ENCODE measurements at places on chromosomes 1 and 21.

DNA sequence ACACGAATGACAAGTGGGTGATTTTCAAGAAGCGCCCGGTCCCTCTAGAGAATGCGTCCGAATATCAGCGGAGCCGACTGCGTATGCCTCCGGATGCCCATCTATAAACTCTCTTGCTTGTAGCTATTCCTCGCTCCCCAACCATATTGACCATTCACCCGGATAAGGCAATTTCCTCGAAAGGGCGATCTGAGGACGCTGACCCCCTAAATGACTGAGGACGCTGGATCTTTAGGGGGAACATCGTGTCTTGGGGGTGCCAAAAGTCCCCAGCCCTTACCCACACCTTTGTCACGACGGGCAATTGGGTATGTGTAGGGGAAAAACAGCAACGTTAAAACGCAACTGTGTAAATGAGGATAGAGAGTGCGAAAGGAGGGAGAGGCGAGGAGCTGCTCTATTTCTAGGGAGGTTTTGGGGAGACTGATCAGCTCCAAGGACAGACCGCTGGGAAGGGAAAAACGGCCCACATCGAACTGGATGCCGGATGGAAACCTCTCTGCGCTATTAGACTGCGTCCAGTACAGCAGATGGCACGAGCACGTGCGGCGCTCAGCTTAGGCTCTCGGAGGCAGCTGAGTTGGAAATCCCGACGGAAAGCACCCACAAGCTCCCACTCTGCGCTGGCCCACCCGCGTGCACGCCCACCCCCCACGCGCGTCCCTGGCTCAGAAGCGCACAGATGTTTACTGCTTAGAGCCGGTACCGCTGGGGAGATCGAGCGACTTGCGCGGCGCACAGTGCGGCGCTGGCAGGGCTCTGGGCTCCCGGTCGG lies 2.9 kb upstream of the PRRX1 start:
- H3K4me1 ChIP-seq = peaks cover 12% of the 10 kb centered on the region
- peak overlapping the region; percentile 74 for H3K4me3 ChIP-seq
- H3K27ac ChIP-seq = no peak overlapping the region
- no peaks in the 10 kb centered on the region for H3K36me3 ChIP-seq

GRCh38 chr1:68485431-68486022 lies 11.4 kb downstream of the DEPDC1 start:
- H3K36me3 ChIP-seq = no peaks in the 10 kb centered on the region
- no peak overlapping the region for H3K27ac ChIP-seq
- no peak overlapping the region for H3K4me3 ChIP-seq
- H3K4me1 ChIP-seq = no peaks in the 10 kb centered on the region
- H3K27me3 ChIP-seq = no peaks in the 10 kb centered on the region

DNA sequence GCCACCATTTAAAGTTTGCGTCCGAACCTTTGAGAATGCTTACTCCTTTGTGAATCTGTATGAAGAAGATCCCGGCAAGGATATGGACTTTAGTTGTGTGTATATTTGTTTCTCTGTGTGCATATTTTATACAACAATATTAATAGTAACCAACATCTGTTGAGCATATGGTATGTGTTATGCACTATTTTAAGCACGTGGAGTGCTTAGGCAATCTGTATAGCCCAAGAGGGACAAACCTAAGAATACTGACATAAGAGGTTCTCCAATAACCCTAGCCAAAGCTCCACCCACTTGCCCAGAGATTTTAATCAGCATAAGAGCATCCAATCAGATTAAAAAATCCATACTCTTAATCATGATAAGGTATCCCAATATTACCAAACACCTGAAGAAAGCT lies 92.7 kb downstream of the MAB21L3 start:
- H3K4me1 ChIP-seq = no peaks in the 10 kb centered on the region
- H3K27ac ChIP-seq = no peak overlapping the region
- H3K36me3 ChIP-seq = no peaks in the 10 kb centered on the region
- peaks cover 2% of the 10 kb centered on the region for H3K27me3 ChIP-seq
- DNase-seq = no peak

GRCh38 chr1:6239213-6239752 lies 3.5 kb upstream of the ICMT start:
- peaks cover 10% of the 10 kb centered on the region for H3K4me1 ChIP-seq
- peak overlapping the region; percentile 39 for H3K27ac ChIP-seq
- no peaks in the 10 kb centered on the region for H3K36me3 ChIP-seq
- H3K27me3 ChIP-seq = peaks cover 10% of the 10 kb centered on the region
- peak overlapping the region; percentile 18 for H3K4me3 ChIP-seq

- H3K4me3 ChIP-seq = no peak overlapping the region
- H3K27me3 ChIP-seq = peaks cover 6% of the 10 kb centered on the region
- no peak overlapping the region for H3K27ac ChIP-seq
- no peaks in the 10 kb centered on the region for H3K36me3 ChIP-seq
- peak; percentile 39 for DNase-seq
- peaks cover 3% of the 10 kb centered on the region for H3K4me1 ChIP-seq
Observed at GRCh38 chr1:207811920-207812720, 60.3 kb downstream of the CD46 start.

All from glutamatergic neuron (in vitro differentiated cells).